ENCODE measurements at places on chromosomes 3 and 15. TPM values are rescaled to one million over a fixed set of nuclear protein-coding genes. Genes with fewer than 3 reads are reported as not detected.
A peak's percentile ranks its signal among the peaks of the same experiment; 100 is the strongest.

PLSCR4 gene
- total RNA-seq, result 50.3 TPM

SLC30A4 gene
- total RNA-seq, result 10.3 TPM

RFX7 gene
- 15.5 TPM for total RNA-seq

MUSTN1 gene
- 30.2 TPM for total RNA-seq

MRPL46 gene
- 17.4 TPM for total RNA-seq

ZNF660 gene
- total RNA-seq, result 0.98 TPM

LOXL1 gene
- total RNA-seq, result 29.0 TPM

DNA sequence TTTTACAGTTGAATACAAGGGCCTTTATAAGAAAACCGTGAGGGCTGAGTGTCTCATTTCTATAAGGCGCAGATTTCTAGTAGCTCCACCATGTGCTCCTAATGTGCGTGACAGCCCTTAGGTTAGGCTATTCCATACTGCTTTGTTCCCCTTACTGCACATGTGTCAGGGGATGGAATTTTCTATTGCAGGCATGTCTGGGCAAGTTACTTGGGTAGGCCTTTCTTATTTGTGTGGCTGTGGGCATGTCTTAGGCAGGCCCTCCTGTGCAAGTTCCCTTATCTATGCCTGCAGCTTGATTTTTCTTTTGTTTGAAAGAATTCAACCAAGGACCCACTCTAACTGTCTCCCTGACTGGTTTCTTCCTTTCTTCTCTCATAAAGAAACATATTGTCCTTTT is 434.2 kb upstream of the CNTN3 start:
- DNase-seq, result no peak

- no peak for DNase-seq
Measured at GRCh38 chr3:174951034-174951433, 91.9 kb downstream of the NAALADL2 start.

- DNase-seq, result no peak
Measured at GRCh38 chr15:47932261-47932660, 188.5 kb upstream of the SLC24A5 start.

DNA sequence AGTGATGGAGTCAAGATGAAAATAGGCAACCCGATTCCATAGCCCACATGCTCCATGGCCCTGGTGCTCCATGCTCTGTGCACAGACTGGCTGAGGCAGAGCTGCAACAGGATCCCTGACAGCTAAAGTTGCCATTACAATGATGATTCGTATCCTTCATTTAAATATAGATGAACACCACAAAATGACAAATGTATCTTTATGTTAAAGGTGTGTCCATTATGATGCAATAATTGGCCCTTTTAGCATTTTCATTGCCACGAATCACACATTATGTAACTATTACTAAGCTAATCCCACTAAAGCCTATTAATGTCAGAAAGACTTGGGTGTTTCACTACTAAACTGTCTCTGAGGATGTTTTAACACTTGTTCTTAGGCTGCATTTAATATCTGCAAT is 270.2 kb upstream of the THBS1 start:
- no peak for DNase-seq

- DNase-seq, result peak; percentile 71
Measured at GRCh38 chr15:31280046-31280830, 46.4 kb upstream of the KLF13 start.

DNA sequence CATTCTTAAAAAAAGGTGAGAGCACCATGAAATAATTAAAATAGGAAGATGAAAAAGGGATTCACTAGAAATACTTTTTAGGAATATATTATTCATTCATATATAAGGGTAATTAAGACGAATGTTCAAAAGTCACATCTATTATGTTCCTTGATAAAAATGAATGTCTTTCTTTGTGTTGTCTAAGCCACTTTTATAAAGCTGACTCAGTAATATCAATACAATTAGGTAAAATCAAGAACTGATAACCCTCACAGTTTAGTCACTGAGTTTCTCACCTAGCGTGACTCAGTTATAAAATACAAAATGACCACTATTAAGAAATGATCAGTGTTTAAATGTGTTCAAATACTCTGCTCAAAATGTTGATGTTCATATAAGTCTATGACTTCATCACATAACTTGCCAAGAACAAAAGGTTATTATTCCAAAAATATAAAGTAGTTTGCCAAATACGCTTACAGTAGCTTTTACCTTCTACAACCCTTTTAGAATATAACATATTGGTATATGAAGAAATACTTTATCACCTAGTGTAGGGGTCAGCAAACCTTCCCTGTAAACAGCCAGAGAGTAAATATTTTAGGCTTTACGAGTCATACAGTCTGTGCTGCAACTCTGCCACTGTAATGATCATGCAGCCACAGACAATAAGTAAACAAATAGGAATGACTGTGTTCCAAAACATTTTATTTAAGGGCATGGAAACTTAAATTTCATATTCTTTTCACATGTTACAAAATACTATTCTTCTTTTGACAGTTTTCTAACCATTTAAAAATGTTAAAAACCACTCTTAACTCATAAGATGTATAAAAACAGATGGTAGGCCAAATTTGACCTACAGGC is 369.8 kb downstream of the TBC1D5 start:
- DNase-seq, result no peak

GRCh38 chr3:111027868-111028267 is 43.7 kb upstream of the NECTIN3 start:
- no peak for DNase-seq

DNA sequence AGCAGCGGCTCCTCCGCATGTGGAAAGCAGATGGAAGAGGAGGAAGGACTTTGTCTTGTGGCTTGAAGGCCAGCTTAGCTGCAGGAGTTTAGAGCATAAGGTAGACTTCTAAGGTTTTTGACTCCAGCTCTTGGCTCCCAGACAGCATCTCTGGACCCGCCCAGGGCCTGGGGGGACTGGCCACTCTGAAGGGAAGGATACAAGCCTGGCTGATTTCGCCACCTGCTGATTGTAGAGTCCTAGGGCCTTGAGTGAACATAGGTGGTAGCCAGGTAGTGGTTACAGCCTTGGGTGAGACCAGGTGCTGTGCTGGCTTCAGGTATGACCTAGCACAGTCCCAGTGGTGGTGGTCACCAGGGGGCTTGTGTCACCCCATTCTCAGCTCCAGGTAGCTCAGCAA is 48.4 kb upstream of the RPL35A start:
- DNase-seq, result no peak

- no peak for DNase-seq
Measured at GRCh38 chr15:88913017-88913849, at the start of gene MFGE8. Gene MFGE8, minus strand, starts transcription at chr15:88913379. Its CDS starts 60 bp downstream, at chr15:88913319.

DNA sequence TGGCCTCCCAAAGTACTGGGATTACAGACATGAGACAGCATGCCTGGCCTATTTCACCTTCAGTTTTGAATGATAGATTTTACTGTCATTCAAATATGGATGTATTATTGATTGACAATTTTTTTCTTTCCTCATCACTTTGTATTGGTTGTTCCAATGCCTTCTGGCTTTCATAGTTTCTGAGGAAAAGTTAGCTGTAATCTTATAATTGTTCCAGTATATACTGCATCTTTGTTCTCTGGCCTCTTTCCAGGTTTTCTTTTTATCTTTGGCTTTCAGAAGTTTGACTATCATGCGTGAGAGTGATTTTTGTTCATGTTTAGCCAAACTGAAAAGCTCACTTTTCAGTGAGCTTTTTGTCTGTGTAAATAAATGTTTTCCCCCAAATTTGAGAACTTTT is 157.1 kb downstream of the RSRC1 start:
- no peak for DNase-seq

- DNase-seq, result no peak
Measured at GRCh38 chr3:169699070-169699469, 35.6 kb upstream of the MECOM start.

GRCh38 chr3:98699132-98699531 is 64.0 kb upstream of the ST3GAL6 start:
- DNase-seq, result no peak

- DNase-seq, result no peak
Measured at GRCh38 chr3:29329986-29330890, 49.4 kb downstream of the RBMS3 start.

- no peak for DNase-seq
Measured at GRCh38 chr3:48694610-48695392, 9.1 kb upstream of the NCKIPSD start.

DNA sequence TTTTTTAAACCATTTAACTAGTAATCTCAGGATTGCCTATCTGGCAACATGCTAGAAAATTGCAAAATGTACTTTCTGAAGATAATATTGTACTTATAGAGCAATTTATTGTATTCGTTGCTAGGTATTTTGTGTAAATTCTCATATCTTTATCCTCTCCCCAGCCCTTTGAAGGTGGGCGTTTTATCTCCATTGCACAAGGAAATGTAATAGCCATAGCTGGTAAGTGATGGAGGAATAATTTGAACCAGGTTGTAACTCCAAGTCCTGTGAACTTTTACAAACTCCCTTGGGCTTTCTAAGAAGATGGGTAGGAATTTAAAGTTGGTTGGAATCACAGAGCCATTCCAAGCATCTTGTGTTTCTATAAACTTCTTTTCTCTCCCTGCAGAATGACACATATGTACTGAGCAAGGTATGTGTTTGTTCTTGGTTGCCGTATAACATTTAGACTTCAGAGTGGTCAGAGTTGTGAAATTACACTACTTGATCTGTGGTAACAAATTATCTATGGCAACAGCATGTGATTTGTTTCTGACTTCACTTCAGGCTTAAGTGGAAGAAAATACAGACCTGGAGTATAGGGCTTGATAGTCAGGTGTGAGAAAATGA is 170.9 kb downstream of the AKAP13 start:
- DNase-seq, result no peak

- no peak for DNase-seq
Measured at GRCh38 chr3:96200897-96201296, 613.5 kb upstream of the EPHA6 start.

GRCh38 chr3:136749091-136749490 is 3.1 kb downstream of the STAG1 start:
- DNase-seq, result no peak

- no peak for DNase-seq
Measured at GRCh38 chr15:92848852-92849598, 51.1 kb upstream of the CHD2 start.

GRCh38 chr3:37591116-37591781 is 270.4 kb upstream of the CTDSPL start:
- no peak for DNase-seq

DNA sequence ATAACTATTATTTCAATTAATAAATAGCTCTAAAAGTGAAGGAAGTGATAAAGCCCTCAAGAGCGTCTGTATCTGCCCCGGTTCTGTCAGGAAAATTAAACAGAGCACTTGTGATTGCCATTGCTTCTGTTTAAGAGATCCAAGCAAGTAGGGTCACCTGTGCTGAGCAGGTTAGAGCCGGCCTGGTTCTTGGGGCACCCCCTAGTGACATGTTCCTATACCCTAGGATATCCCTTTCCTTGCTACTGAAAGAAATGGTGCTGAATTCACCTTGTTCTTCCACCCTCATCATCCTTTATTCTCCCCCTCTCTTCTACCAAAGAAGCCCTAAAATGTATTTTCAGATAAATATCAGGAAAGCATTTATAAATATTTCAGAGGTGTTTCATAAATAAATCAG is 323.5 kb downstream of the RORA start:
- DNase-seq, result no peak

- no peak for DNase-seq
Measured at GRCh38 chr15:35540885-35541284, 5.1 kb downstream of the DPH6 start.

DNA sequence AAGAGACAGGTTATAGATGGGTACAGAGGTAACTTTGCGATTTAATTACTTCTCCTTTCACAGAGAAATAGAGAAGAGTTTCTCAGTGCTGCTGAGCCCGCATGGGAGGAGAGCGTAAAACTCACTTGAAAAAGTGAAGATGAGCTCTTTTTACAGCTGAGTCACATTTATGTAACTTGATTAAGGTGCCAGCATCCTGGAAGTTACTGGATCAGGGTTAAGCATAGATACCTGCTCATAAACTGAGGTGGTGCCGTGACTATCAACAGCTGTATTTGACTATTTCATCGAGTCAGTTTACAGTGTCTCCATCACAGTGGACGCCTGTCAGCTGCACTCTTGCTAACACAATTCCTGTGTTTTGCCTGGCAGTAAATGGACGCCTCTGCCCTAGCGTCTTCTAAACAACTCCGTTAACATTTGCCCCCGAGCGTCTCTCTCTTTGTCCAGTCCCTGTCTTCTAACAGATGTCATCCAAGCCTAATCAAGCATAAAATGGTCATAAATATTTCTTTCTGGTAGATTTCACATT is 414.6 kb downstream of the FOXP1 start:
- no peak for DNase-seq

- DNase-seq, result no peak
Measured at GRCh38 chr15:62492900-62493299, 327.8 kb upstream of the C2CD4B start.
